Activated CD8-positive, alpha-beta memory T cell treated with anti-CD3 and anti-CD28 coated beads for 1 hour (primary cell): ENCODE measurements at places on chromosomes 16 and 17.

DNA sequence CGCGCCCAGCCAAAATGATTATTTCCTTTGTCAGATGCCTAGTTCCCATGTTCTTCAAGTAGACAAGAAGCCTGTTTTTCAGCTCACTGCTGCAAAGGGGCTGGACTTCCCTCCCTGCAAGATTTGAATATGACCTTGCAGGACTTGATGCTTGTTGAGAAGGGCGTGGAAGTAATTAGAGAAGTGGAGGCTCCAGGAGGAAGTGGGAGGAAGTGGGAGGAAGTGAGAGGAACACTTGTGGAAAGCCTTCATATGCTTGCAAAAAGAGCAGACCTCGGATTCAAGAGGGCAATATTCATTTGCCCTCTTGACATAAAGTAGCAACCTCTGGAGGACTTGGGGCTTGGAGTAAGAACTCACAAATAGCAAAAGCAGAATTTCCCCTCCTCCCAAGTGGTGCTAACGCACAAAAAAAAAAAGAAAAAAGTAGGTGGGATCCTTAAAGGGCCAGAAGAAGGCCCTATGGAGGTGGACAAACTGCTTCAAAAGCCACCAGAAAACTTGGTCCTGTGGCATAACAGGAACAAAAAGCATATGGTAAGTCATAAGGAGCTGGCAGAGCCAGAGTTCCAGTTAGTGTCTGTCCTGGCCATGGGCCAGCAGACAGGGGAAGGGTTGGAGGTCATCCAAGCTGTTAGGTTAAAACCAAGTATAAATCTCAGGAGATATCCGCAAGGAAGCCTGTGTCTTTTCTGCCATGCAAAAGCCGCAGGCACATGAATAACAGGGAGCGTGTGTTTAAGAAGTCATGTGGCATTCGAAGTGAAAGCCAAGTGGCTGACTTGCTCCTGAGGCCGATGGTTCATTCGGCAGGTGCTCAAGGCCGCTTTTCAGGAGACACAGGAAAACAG, 20.6 kb upstream of the PRKAR1A start:
- no peak for DNase-seq

- DNase-seq: peak; percentile 75
These were observed at the start of gene CBX2 for GRCh38 chr17:79777894-79778503. Gene CBX2 (plus strand): TSS chr17:79778148. CDS start chr17:79778236, 88 bp downstream.

DNA sequence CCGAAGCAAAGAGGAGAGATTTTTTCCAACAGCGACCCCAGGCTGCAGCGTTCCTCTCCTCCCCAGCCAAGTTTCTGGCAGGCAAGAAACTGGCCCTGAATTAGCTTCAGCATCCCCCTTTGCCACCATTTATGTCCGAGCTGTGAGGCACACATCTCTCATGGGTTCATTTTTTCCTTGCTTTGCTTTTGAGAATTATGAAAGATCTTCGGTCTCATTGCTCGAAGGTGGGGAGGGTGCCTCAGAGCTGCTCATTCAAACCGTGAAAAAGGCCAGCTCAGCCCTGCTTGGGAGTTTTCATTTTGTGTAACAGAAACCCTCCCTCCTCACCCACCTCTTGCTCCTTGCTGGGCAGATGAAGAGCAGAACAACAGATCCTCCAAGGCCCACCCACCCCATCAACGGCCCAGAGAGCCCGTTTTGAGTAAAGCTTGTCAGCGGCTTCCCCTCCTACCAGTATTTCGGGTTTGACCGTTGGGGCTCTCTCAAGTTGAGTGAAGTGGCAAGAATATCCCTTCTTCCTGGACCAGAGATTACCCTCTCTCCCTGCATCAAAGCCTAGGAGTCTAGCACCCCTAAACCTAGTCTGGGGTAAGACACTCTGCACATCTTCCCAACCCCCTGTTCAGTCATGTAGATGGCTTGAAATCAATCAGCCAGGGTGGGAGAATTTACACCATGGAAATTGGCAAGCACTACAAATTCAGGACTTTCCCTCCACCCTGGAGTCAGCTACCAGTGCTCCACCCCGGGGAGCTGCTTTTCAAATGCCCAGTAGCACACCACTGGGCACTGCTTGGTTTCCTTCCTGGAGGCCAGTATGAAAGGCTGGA, 1.8 kb downstream of the CCR7 start:
- DNase-seq: no peak

DNA sequence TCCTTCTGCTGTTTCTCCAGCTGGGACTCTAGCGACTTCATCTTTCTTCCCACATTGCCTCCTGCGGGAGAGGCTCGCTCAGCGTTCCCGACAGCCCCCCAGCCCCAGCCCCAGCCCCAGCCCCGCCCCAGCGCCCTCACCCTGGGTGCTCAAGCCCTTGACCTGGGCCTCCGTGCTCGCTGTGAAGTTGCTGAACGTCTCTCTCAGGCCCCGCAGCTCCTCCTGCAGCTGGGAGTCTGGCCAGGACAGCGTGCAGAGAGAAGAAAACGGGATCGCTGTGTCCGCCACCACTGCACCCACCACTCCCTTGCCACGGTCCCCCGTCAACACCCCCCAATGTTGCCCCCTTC, 2.4 kb downstream of the ASGR1 start:
- no peak for DNase-seq

- no peak for DNase-seq
These were observed 17.1 kb downstream of the RAB11FIP4 start for GRCh38 chr17:31408586-31408985.

DNA sequence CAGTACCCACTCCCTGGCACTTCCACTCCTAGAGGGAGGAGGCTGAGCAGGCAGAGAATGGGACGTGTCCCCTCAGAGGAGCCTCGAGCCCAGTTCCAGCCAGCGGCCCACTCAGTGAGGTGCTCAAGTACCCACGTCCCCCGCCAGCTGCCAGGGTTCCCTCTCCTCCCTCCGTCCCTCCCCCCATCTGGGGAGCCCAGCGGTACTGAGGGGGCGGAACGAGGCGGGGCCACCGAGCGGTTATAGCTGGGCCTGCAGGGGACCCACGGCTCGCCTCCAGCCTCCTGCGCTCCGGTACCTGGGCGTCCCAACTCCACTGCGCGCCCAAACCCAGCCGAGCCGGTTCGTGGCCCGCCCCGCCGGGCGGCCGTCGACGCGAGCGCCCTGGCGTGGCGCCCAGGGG, at the start of gene NPW:
Gene NPW, plus strand, starts transcription at position 268 of the 403 bp plus-strand sequence.
- no peak for DNase-seq

DNA sequence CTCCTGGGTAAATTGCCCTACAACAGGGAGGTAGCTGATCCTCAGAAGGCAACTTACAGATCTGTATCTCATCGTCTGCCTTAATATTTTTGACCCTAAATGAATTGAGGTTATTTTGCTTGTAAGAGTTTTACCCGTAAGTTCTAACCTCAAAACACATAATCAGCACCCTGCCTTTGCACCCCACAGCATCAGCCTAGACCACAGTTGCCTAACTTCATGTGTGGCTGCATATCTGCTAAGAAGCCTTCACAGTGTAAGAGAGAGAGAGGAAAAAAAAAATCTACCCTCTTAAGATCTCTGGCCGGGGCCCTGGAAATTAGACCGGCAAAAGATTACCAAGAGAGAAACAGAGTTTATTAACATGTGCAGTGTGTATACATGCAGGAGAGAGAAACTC, 76.9 kb downstream of the ARHGAP44 start:
- no peak for DNase-seq

DNA sequence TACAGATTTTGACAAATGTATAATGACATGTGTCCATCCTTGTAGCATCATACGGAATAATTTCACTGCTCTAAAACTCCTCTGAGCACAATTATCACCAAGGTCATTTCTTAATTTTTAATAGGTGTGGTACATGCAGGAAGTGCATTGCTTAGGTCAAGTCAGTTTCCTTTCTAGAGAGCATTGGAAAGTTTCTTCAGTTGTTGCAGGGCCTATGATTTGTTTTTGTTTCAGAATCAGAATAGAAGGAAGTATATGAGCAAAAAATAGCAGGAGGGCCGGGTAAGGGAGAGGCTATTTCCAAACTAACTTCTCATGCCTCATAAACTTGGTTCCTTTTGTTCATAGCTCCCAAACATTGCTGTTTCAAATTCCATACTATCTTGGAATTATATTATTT, 24.0 kb upstream of the SLFN5 start:
- DNase-seq: no peak

- DNase-seq: no peak
These were observed 38.2 kb downstream of the CLEC16A start for GRCh38 chr16:10982465-10983150.

- DNase-seq: no peak
These were observed 194.1 kb downstream of the GSG1L start for GRCh38 chr16:27869411-27869810.

- DNase-seq: no peak
These were observed 47.0 kb downstream of the SLC7A5 start for GRCh38 chr16:87822108-87822970.

GRCh38 chr17:5410594-5411272, 8.7 kb downstream of the NUP88 start:
- no peak for DNase-seq

- no peak for DNase-seq
These were observed 119.4 kb downstream of the USP31 start for GRCh38 chr16:23029733-23030420.

DNA sequence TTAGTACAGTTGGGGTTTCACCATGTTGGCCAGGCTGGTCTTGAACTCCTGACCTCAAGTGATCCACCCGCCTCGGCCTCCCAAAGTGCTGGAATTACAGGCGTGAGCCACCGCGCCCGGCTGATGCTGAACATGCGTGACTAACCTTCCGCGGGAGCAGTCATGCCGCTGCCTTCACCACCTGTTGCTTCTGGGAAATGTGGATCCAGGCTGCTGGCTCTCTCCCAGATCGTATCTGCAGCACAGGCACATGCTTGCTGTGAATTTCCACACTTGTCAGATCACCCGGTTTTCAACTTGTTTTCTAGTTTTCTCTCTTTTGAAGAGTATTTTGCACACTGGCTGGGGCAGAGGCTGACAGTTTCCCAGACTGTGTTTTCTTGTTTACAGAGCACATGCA, 97.9 kb downstream of the ADCY9 start:
- DNase-seq: no peak

GRCh38 chr16:9160551-9160911, 69.1 kb downstream of the HAPSTR1 start:
- DNase-seq: no peak

GRCh38 chr16:1960665-1961630, 1.6 kb downstream of the NDUFB10 start:
- no peak for DNase-seq

DNA sequence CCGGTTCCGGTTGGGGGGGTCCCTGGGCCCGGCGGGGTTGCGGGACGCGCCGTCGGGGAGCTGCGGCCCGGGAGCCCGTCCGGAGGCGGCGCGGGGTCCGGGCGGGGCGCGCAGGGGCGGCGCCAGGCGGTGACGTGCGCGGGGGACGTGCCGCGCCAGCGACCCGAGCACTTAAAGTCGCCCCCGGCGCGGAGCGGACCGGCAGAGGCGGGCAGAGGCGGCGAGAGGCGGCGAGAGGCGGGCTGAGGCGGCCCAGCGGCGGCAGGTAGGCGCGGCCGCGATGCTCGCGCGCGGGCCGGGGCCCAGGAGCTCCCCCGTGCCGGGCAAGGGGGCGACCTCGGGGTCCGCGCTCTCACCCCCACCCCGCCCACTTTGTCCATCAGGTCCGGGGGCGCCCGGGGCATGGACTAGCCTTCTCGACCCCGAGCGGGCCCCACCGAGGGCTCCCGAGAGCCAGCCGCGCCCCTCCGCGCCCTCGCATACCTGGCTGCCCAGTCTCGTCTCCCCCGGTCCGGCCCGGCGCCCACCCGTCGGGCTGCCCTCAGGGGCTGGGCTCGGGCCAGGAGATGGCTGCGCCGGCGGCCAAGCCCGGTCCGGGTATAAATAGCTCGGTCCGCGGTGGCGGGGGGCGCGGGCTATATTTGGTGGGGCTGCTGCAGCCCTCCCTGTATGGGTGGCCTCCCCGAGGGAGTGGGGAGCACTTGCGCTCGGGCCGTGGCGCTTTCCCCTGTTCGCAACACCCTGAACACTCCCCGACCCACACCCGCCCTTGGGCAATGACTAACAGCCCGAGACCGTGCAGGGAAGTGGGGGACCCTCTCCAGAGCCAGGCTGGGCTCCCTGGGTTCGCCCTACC, at the start of gene SLC16A3:
Gene SLC16A3, plus strand, starts transcription at position 201 of the 856 bp plus-strand sequence. CDS start 6,967 bp downstream, outside the sequence.
- DNase-seq: peak; percentile 61

- DNase-seq: no peak
These were observed 58.8 kb downstream of the USP10 start for GRCh38 chr16:84758627-84759026.

DNA sequence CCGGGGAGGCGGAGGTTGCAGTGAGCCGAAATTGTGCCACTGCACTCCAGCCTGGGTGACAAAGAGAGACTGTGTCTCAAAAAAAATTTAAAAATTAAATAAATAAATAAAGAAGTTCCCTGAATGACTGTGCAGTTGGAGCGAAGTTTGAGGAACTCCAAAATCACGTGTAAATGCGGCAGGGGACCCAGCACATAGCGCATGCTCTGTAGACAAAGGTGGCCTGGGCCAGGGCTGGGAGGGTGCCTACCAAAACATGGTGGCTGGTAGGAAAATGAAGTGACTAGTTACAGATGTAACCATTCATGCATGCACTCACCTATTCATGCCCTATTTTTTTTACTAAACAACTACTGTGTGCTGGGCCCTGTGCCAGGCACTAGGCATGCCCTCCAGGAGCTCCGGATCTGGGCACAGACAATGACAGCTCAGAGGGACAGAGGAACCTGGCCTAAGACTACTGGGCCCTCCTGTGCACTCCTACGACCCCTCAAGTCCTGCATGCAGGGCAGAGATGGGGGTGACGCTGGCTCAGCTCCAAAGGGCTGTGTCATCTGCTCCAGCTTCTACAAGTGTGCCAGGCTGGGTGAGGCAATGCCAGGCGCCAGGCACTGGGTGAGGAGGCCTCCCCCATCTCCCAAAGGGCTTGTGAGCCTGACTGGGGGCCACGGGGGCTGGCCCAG, 65.3 kb downstream of the RMI2 start:
- DNase-seq: no peak

DNA sequence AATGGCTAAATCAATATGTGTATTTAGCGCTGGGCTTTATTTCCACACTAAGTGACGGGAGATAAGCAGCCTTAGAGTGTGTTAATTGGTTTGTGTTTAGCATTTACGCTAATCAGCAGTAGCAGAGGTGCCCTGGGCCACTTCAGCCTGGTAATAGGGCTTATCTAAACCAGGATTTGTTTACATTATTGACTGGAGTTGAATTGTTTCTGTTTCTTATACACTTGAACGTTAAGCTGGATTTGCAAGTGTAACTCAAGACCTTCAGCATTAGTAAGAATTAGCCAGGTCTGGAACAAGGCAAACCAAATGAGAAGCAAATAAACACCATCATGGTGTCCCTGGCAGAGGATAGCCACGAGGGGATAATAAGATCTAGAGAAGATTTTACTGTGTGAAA, 313.6 kb downstream of the HS3ST4 start:
- DNase-seq: no peak
